ENCODE measurements at places on chromosomes 3 and 15.
A peak's percentile ranks its signal among the peaks of the same experiment; 100 is the strongest.

DNA sequence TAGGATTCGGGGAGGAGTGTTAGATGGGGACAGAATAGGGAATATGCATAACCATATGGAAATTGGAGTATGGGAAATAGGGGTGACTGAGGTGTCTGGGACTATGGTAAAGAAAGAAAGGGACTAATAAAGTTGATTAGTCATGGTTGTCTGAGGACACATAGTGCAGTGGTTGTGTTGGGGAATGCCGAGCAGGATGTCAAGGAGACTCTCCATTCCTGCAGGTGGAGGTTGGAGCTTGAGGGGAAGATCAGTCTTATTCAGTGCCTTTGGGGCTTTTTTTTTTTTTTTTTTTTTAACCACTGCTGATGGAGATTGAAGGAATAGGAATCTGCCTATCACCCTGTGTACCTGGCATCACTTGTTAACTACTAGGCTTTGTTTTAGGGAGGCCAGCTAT is 10.8 kb downstream of the NMD3 start:
- DNase-seq = no peak

DNA sequence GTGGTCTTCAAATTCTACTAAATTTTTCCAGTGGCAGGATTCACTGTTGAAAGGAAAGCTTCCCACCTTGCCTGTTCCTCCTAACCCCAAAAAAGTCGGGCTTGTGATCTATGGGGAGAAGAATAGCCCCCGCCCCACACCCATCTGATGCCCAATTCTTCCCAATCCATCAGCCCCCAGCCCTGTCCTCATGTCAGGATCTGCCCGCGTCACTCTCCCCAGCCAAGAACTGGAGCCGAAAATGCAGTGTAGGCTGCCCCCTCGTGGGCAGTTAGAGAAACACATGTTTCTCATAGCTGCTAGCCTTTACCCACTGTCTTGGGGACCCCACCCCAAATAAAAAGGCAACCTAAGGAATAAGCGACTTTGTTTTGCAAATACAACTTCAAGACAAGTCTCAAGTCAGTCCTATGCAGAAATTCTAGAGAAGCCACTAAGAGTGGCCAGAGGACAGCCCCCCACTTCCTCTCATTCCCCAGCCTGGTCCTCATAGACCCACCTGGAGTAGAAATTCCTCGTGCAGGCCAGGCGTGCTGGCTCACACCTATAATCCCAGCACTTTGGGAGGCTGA is 13.0 kb upstream of the CSK start:
- DNase-seq = peak; percentile 35

- DNase-seq = no peak
These were observed 81.7 kb upstream of the NMNAT3 start for GRCh38 chr3:139759470-139759869.

GRCh38 chr3:86954226-86954625 is 36.7 kb downstream of the VGLL3 start:
- DNase-seq = no peak

DNA sequence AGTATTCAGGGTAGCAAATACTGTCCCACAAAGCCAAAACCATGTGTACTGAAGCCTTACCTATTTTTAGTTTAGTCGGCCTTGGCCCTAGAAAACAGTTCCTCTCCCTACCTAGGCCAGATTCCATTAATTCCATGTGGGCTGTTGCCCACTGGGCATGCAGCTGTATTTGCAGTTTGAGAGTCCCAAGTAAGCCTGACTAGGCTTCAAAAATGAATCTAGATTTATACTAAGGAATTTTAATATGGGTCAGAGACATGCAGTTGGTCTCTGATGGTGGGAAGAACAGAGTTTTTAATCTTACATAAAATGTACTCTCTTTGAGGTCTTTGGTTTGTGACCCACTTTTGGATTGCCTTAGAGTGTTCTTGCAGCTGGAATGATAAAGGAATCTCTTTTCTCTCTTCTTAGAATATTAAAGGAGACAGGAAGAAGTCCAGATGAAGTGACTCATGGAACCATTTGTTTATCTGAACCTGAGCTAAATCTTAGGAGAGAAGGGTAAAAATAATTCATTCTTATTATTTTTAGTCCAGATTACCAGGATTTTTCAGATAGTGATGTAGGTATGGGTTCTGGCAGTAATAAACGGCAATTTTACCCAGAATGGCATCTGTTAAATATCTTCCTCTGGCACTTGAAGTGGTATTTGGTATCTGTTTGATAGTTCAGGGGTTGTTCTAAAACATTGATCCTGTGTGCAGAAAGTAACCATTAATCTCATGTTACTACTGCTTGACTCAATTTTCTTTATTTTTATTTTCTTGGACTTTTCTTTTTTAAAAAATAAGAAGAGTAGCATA is 33.8 kb downstream of the GLCE start:
- DNase-seq = no peak
